ENCODE measurements at places on chromosomes 11 and 22. TPM values are rescaled to one million over a fixed set of nuclear protein-coding genes. Genes with fewer than 3 reads are reported as not detected.
A peak's percentile ranks its signal among the peaks of the same experiment; 100 is the strongest.

The ABCG4 gene
- not detected for total RNA-seq

The HBB gene
- total RNA-seq: not detected

- H3K36me3 ChIP-seq: no peaks in the 10 kb centered on the region
- DNase-seq: peak; percentile 44
- no peaks in the 10 kb centered on the region for H3K27me3 ChIP-seq
- H3K4me3 ChIP-seq: no peak overlapping the region
These were observed 3.8 kb upstream of the CTSD start for GRCh38 chr11:1767399-1768140.

DNA sequence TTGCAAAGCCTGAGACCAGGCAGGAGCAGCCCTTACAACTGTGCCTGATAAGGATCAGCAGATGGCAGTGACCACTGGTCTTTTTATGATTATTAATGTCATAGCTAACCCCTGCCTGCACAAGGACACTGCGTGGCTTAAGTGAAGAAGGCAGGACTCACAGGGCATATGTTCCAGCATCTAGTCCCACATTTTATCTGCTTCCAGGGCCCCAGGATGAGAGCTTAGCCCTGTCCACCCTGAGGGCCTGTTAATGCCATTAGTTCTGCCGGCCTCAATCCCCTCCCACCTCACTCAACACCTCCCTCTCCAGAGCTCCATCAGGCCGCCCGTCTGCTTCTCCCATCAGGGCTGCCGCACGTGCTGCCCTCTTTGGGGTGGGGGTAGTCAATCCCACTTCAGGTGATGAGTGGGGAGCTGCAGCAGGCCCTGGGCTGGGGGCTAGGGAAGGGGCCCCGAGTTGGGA lies 33.1 kb upstream of the TSPAN18 start:
- no peak overlapping the region for H3K4me3 ChIP-seq
- no peaks in the 10 kb centered on the region for H3K4me1 ChIP-seq
- H3K27me3 ChIP-seq: no peaks in the 10 kb centered on the region
- DNase-seq: no peak

DNA sequence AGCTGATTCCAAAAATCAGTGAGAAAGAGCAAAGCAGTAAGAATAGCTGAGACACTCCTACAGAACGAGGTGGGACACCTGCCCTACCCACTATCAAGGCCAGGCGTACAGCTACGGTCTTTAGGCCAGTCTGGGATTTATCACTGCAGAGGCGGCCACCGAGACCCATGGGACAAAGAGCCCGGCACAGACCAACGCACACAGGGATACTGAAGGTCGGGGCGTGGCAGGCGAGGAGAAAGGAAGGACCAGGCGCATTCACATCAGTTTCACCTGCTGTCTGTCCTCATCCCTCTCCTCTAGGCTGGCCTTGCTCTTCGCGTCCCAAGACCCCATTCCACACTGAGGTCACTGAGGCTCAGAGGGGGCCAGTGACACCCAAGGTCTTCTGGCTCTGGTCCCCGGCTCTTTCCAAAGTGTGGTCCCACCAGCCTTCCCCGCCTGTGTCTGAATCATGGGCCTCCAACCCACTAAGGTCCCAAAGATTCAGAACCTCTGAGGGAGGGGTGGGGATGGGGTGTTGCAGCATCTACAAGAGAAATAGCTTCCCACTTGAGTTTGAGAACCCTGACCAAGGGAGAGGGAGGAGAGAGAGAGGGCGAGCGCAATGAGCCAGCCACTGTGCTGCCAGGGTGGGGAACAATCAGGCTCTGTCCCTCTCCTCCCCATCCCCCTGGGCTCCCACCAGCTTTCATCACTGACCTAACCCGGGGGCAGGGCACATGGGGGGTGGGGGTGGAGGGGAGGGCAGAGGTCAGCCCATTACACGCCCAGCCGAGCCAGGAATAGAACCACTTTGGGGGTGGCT lies 7.2 kb upstream of the PICK1 start:
- H3K4me3 ChIP-seq: no peak overlapping the region
- no peaks in the 10 kb centered on the region for H3K27me3 ChIP-seq
- H3K4me1 ChIP-seq: no peaks in the 10 kb centered on the region
- no peak for DNase-seq

DNA sequence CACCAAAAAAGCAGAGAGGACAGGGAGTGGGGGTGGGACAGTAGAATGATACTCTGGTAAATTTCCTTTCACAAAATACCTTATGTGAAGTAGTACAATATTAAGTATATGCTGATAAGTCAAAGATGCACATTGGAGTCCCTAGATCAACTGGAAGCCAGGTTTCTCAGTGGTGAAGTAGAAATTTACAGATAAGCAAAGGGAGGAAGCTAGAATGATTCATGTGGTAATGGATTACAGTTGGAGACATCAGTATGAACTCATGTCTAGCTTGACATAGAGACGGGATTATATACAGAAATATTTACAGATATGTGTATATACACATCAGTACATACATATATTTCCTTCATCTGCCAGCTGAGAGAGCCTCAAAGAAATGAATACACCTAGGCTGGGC lies 21.5 kb downstream of the PLEKHB1 start:
- no peaks in the 10 kb centered on the region for H3K36me3 ChIP-seq
- DNase-seq: no peak
- H3K4me1 ChIP-seq: no peaks in the 10 kb centered on the region
- H3K27me3 ChIP-seq: no peaks in the 10 kb centered on the region
- no peak overlapping the region for H3K27ac ChIP-seq

DNA sequence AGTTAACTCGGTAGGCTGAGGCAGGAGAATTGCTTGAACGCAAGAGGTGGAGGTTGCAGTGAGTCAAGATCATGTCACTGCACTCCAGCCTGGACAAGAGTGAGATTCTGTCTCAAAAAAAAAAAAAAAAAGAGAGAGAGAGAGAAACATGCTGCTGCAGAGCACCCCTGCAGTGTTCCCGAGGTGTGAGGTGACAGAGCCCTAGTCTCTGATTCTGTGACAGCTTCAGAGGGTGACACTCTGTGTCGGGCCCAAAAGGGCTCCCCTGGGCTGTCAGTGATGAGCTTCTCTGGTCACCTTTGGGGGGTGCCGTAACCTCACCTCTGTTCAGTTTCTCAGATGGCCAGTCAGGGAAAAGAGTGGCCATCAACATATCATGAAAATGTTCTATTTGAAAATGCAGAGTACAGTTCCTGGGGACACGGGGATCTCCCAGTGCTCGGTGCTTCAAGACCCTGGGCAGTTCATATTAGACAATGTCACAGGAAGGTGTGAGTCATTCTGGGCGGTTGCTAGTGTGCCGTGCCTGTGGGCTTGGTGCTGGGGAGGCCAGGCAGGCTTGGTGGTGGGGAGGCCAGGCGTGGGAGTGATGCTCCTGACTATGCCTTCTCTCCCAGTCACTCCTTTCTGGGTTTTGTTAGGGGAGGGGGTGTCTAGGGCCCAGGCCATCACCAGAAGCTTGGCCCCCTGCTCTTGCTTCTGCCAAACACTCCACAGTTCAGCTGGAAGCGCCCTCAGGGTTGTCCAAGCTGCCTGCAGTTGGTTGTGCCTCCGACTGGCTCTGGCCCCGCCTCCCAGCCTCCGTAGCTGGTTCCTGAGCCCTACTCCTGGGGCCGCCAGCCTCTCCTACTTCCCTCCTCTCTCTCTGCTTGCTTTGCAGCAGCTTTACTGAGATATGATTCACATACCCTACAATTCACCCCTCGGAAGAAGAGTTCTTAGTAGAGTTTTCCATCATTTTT lies 52.5 kb upstream of the CLDN5 start:
- H3K4me1 ChIP-seq: no peaks in the 10 kb centered on the region
- H3K27ac ChIP-seq: no peak overlapping the region
- H3K36me3 ChIP-seq: no peaks in the 10 kb centered on the region

DNA sequence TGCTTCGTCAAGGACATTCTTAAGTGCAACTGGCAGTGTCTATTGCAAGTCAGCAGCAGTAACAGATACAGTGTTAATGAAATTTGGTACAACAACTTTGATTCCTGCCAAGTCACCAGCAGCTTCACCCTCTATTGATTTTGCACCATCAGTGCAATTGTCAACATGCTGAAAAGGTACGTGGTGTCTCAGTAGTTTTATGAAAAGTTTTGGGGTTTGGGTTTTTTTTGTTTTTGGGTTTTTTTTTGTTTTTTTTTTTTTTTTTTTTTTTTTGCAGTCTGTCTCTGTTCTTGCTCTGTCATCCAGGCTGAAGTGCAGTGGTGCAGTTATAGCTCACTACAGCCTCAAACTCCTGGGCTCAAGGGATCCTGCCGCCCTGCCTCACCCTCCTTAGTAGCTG lies 19.1 kb upstream of the GRIK4 start:
- no peak overlapping the region for H3K27ac ChIP-seq
- H3K27me3 ChIP-seq: no peaks in the 10 kb centered on the region
- H3K36me3 ChIP-seq: no peaks in the 10 kb centered on the region
- H3K4me1 ChIP-seq: no peaks in the 10 kb centered on the region
- DNase-seq: no peak

DNA sequence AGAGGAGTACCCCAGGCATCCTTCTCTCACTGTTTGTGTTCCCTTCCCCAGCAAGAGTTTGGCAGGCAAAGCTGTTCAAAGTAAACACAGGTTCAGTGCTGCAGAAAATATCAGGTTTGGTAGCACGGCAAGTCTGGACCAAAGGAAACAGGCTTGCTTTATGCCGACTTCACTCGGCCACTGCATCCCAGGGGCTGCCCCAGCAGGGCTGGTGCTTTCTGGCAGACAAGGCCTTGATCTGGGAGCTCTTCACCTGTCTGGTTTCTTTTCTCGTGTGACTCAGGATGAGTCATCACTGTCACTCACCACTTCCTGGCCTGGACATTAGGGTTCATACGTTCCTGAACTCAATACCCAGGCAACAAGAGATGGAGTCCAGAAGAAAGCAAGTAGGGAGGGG lies 52.6 kb upstream of the NAV2 start:
- no peak for DNase-seq
- H3K27ac ChIP-seq: no peak overlapping the region
- no peaks in the 10 kb centered on the region for H3K36me3 ChIP-seq
- H3K4me3 ChIP-seq: no peak overlapping the region

Measured in Peyer's patch (tissue), 4 donors.